ENCODE measurements at places on chromosomes 12 and 14.

DNA sequence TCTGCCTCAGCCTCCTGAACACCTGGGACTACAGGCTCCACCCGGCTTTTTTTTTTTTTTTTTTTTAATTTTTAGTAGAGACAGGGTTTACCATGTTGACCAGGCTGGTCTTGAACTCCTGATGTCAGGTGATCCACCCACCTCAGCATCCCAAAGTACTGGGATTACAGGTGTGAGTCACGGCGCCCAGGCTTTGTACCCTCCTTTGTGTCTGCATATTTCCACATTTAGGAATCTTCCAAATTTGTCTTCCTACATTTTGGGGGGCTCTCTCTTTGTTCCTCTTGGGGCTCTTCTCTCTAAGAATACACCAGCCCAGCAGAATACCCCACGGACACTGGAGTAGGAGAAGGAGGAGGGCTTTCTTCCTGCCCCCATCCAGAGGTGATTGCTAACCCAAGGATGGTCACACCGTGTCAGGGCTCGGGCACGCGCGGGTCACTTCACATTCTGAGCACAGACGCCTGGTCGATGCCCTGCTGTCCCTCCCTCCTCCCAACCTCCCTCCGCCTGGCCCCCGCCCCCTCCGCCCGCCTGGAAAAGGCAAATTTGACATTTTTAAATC, 2.1 kb upstream of the DNAJC22 start:
- no peak for DNase-seq

DNA sequence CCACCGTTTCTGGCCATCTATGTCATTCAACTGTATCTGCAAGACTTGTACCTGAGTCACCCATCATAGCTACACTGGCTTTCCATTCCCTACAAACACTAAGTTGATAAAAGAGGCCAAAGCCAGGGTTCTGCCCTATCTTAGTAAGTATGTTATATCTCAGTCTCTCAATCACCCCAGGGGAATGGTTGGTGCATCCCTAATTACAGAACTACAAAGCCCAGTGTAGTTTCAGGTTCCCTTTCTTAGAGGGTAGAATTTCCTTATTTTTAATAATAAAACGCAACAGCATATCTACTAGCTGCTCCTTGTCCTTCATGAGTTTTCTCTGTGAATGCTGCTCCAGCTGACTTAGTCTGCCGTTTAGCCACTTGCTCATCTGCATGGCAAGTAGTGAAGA, 57.6 kb downstream of the ST8SIA1 start:
- no peak for DNase-seq

DNA sequence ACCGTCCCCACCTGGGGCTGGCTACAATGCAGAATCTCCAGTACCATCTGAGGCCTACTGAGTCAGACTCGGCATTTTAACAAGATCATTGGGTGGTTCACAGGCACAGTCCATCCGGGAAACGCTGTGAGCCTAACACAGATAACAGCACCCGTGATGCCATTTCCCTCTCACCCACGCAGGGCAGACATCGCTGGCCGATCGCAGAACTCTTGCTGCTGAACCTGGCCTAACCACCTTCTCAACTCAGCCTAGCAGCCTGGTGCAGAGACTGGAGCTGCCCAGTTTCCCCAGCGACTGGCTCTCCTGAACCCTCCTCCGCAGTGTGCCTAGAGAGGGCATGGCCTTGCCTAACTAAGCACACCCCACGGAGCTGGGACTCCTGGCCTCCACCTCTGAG, 83.3 kb downstream of the NCOR2 start:
- no peak for DNase-seq

- DNase-seq, result no peak
Observed at GRCh38 chr14:52051251-52051650, 17.6 kb downstream of the NID2 start.

DNA sequence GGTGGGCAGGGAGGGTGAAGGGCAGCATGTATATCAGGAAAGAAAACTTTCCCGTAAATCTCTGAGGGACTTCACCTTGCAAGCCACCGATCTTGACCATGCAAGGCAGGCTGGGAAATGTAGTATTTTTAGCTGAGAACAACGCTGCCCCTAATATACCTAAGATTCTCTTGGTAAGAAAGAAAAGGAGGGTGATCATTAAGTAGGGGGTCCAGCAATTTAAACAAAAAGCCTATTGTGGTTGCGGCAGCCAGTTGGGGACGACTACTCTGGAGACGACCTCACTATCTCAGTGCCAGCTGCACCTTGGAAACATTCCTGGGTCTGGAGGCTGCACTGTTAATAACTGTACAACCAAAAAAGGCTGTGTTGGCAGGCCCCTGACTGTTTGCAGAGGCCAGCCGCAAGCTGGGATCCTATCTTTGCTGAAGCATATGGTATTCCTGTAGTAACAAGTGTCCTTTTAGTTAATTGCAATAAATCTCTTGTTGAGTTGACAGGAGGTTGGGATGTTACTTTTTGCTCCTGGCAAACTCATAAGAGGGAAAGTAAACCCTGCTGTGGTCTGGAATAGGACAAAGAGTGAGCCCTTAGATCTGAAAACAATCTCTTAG, 6.4 kb downstream of the APOLD1 start:
- DNase-seq, result no peak

- peak; percentile 93 for DNase-seq
Observed at GRCh38 chr14:94062344-94062940, 18.6 kb downstream of the DDX24 start.

DNA sequence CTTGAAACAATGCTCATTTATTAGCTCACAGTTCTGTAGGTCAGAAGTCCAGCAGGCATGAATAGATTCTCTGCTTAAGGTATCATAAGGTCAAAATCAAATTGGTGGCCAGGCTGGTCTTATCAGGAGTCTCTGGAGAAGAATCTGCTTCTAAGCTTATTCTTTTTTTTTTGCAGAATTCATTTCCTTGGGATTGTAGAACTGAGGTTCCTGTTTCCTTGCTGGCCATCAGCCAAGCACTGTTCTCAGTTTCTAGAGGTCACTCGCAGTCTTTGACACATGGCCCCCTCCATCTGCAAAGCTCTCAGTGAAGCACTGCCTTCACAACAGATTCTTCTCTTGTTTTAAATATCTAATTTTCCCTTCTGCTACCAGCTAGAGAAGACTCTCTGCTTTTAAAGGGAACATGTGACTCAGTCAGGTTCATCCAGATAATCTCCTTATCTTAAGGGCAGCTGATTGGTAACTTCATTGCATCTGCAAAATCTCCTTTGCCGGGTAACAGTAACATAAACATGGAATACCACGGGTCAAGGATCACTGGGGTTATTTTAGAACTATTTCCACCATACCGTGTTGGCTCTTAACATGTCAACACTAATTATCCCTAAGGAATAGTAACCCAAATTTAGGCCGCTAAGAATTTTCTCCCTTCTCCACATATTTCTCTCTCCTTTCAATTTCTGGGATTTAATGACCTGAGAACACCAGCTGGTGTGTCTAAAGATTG, 25.3 kb downstream of the RHOJ start:
- no peak for DNase-seq

GRCh38 chr12:103962493-103962892, 3.2 kb upstream of the TDG start:
- no peak for DNase-seq

DNA sequence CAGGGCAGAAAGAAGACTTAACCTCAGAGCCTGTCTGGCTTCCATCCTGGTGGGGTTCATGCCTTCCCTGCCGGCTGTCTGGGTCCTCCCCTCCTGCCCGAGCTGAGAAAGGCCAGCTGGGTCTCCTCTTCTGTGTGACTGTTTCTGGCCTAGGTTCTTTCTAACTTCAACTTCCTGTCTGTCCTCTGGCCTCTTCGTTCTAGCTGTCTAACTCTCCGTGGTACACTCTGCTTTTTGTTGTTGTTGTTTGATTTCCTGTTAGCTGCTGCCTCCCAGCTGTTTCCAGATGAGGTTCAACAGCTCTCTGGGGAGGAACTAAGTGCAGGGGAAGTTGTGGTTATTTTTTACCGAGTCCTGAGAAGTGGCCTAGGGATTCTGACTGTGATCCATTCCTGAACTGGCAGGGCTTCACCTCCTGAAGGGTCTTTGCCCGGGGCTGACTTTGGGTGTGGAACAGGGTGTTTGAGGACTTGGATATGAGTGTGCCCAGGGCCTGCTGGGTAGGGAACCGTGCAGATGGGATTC, 3.2 kb downstream of the MLXIP start:
- no peak for DNase-seq

DNA sequence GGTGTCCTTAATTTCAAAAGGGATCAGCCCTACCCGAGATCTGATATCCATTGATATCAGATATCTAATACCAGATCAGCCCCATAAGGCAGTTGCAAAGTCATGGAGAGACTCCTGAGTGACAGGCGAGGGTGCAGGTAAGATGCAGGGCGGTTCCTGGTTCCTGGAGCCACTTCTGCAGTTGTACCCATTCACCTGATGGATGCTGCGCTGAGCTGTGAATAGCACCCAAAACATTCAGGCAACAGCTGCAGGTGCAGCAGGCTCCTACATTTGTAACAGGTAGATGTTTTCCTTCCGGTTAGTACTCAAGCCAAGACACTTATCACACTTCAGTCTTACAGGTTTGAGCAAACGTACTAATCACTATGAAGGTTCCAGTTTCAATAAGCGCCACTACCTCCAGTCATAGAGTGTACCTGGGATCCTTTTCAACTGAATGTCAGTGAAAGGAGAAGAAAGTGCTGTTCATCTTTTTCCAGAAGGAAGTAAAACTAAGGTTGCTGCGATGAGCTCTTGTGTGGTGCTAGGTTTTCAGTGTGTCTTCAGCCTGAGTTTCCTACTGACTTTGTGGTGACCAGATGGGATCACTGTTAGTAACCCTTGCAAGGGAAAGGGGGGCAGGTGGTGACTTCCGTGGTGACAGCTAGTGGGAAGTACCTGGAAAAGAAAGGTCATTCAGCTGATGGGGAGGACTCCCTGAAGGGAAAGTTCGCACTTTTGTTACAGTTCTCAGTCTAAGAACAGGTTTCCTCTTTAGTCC, 1.9 kb downstream of the ATP6V0A2 start:
- DNase-seq, result no peak

GRCh38 chr12:92164712-92165111, 19.1 kb upstream of the BTG1 start:
- no peak for DNase-seq

DNA sequence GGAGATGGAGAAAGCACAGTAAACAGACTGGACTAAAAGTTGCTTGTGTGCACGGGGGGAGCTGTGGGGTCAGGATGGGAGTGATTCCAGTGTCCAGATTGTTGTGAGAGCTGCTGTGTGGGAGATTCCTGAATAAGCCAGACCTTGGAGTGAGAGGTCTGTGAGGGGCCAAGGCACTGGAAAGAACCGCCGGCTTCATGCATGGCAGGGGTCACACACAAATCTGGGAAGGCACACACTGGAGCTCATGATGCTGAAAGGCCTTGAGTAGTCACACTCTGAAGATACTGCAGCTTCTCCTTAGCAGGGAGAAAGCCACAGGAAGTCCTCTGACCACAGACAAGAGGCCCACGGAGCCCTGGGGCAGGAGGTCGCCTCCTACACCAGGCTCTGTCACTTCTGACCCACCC, 23.1 kb downstream of the ADCY6 start:
- DNase-seq, result no peak

GRCh38 chr12:92194561-92194960, 48.9 kb upstream of the BTG1 start:
- no peak for DNase-seq

DNA sequence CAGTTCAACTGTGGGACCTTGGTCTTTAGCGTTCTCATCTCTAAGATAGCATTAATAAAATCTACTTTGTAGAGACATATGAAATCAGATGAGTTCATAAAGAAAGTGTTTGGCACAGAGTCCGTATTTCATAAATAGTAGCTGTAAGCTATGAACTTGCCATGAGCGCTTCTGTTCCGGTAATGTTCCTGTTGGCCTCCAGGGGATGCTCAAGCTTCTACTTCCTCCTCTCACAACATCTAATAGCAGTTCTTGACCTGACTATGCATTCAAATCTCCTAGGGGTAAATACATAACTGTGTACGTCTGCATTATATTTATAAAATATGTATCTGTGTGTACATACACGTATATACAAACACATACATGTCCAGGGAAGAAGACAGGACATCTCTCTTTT, 288.2 kb upstream of the TMPO start:
- DNase-seq, result peak; percentile 15

DNA sequence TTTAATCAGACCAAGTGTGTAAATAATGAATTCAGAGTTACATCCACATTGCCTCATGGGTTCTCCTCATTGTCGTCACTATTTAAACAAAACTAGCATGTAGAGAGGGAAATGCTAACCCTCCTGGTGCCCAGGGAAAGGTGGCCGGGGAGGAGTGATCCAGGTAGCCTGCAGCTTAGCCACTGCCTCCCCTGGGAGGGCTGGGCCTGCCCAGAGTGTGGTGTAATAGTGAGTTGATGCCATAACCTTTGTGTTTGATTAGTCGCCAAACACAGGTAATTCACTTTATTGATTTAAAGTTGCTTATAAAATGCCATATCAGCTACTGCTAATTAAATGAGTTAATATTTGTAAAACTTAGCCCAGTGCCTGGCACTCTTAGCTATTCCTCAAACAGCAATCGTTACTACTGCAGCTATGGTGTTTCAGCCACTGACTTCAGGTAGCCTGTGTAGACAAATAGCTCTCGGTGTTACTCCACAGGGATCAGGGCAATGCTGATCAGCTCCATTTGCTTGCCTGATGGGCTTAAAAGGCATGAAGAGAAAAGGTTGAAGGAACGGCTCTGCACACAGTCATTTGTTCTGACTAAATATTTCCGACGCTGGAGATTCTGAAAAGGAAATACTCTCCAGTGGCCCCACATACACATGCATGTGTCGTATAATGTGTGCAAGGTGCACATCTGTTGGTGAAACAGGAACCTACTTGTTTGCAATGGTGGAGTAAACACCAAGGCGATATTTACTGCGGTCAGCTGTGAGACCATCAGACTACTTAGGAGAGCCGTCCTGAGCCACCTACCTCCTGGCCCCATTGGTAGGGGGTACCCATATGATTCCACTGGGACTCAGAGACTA, 45.7 kb upstream of the PRMT8 start:
- DNase-seq, result no peak

DNA sequence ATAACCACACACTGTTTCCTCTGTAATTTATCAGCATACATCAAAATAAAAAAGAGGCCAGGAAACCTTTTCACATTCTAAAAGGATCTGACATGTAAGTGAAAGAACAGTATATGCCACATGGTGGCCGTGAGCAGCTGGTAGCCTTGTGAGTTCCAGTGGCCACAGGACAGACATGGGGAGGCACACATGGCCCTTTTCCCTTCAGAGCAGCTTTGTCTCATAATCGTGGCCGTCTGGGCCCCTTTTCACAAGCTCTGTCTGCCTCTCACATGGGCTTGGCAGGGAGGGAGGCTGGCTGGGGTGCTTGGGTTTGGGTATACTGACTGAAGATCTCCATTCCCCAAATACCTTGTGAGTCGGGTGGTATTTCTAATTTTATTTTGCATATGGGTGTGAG, 1.5 kb upstream of the ZDHHC22 start:
- DNase-seq, result no peak

- DNase-seq, result no peak
Observed at GRCh38 chr12:26833743-26834490, 923 bp upstream of the ITPR2 start.

DNA sequence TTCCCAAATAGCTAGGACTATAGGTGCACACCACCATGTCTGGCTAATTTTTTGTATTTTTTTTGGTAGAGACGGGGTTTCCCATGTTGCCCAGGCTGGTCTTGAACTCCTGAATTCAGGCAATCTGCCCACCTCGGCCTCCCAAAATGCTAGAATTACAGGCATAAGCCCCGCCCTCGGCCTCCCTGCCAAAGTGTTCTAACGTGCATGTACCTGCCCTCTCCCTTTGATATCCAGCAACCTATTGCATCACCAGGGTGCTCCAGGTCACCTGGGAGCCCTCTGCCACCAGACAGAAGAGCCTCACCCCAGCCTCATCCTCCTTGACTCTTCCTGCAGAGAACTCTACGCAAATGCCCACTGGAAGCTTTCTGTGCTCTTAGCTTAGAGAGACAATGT, 2.2 kb upstream of the EML1 start:
- peak; percentile 20 for DNase-seq

- DNase-seq, result peak; percentile 61
Observed at GRCh38 chr12:1593174-1594005, 991 bp downstream of the FBXL14 start.

All from epithelial cell of esophagus (primary cell).